ENCODE measurements at places on chromosomes 16 and 17.

- DNase-seq = peak; percentile 86
These were observed 143.3 kb downstream of the PARN start for GRCh38 chr16:14486520-14487303.

- DNase-seq = no peak
These were observed 80.8 kb upstream of the HSBP1 start for GRCh38 chr16:83727018-83727417.

DNA sequence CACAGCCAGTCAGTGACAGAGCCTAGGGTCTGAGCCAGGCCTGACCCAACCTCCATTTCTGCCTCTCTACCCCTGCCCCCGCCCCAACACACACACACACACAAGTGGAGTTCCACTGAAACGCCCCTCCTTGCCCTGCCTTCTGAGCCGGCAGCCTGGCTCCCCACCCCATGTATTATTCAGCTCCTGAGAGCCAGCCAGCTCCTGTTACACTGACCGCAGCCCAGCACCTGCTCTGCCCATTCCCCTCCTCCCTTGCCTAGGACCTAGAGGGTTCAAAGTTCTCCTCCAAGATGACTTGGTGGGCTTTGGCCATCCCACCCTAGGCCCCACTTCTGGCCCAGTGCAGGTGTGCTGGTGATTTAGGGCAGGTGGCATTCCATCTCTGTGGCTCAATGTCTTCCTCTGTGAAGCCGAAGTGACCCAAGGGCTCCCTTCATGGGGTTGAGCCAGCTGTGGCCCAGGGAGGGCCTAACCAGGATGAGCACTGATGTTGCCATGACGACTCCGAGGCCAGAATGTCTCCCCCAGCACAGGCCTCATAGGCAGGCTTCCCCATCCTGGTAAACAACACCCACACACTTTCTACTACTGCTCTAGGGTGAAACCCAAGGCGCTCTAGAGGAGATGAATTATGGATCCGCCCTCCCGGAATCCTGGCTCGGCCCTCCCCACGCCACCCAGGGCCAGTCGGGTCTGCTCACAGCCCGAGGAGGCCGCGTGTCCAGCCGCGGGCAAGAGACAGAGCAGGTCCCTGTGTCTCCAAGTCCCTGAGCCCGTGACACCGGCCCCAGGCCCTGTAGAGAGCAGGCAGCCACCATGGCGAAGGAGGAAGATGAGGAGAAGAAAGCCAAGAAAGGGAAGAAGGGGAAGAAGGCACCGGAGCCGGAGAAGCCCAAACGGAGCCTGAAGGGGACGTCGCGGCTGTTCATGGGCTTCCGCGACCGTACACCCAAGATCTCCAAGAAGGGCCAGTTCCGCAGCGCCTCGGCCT lies 9.7 kb downstream of the MYO15A start:
- no peak for DNase-seq

- no peak for DNase-seq
These were observed 476.7 kb downstream of the SOX9 start for GRCh38 chr17:72597354-72598087.
